ENCODE measurements at places on chromosomes 1 and 21. TPM values are rescaled to one million over a fixed set of nuclear protein-coding genes. Genes with fewer than 3 reads are reported as not detected.
A peak's percentile ranks its signal among the peaks of the same experiment; 100 is the strongest.

DNA sequence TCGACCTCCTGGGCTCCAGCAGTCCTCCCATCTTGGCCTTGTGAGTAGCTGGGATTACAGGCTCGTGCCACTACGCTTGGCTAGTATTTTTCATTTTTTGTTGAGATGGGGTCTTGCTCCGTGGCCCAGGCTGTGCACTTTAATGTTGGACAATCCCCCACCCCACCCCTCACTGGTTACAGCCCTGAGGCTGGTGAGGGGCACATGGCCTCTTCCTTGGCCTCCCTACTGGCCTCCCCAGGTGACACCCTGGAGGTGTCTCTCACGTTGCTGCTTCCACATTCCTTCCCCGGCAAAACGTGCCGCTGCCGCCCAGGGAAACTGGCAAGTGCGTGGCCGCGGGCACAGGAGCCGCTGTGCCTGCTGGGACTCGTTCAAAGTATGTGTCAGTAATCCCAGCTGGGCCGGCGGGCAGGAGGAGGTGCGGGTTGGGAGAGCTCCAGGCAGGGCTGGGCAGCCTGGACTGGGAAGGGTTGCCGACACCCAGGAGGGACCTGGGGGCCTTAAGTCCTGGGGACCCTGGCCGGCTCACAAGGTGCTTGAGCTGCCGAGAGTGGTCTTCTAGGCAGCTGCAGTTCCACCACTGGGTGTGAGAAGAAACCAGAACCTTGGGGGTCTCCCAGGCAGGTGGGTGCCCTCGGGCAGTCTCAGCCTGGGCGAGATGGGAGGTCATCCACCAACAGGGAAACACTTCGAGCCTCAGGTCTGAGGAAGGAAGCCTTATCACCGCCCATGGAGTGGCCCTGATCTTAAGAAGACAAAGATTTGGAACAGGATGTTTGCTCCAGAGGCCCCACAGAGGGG lies 6.5 kb downstream of the WNT3A start:
- H3K4me1 ChIP-seq = peaks cover 6% of the 10 kb centered on the region
- H3K36me3 ChIP-seq = no peaks in the 10 kb centered on the region
- no peak overlapping the region for H3K27ac ChIP-seq
- H3K4me3 ChIP-seq = no peak overlapping the region
- peaks cover 32% of the 10 kb centered on the region for H3K27me3 ChIP-seq
- peak; percentile 85 for DNase-seq

DNA sequence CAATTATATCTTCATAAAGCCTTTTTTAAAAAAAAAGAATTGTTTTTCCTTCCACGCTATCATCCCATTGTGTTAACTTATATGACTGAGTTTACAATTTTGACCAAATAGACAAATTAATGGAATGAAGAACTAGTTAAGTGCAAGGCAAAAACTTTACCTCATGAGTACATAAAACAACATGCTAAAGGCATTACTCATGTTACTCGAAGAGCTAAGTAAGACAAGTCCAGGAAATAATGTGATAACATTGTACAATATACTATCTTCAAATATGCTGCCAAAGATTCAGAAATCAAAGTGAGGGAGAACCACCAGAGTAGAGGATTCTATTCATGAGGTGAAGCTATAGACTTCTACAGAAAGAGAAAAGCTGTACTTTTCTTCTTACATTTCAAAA lies 24.2 kb upstream of the DYNLT5 start:
- peak overlapping the region; percentile 23 for H3K27ac ChIP-seq
- H3K36me3 ChIP-seq = peaks cover 26% of the 10 kb centered on the region
- H3K4me1 ChIP-seq = peaks cover 47% of the 10 kb centered on the region
- no peak for DNase-seq
- H3K27me3 ChIP-seq = no peaks in the 10 kb centered on the region

The TAS1R3 gene
- 0.97 TPM for total RNA-seq

GRCh38 chr1:45306319-45306718 lies 20.4 kb upstream of the HPDL start:
- peaks cover 13% of the 10 kb centered on the region for H3K4me1 ChIP-seq
- H3K27ac ChIP-seq = no peak overlapping the region
- no peak overlapping the region for H3K4me3 ChIP-seq
- no peaks in the 10 kb centered on the region for H3K36me3 ChIP-seq

DNA sequence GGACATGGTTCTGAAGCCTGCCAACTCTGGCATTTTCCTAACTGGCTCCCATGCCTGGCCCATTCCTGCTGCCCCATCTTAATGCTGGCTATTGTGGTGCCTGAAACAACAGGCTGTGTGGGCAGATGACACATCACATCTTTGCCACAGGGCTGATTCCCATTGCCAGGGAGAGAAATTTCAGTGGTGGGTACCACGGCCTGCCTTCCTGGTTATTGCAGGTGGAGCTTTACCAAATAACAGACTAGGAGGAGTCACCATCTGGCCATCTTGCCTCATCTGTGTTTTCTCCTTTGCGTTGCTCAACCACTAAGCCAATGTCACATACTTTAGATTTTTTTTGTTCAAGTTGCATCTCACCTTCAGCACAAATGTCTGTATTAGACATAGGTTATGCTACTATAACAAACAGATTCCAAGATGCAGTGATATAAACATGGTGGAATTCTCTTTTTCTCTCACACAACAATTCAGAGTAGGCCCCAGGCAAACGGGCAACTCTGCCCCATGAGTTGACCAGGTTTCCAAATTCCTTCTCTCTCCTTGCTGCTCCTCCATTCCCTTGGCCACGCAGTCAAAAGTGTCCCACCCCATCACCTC lies 14.1 kb downstream of the CDA start:
- H3K36me3 ChIP-seq = no peaks in the 10 kb centered on the region
- H3K4me3 ChIP-seq = no peak overlapping the region
- peaks cover 22% of the 10 kb centered on the region for H3K4me1 ChIP-seq
- H3K27me3 ChIP-seq = no peaks in the 10 kb centered on the region

DNA sequence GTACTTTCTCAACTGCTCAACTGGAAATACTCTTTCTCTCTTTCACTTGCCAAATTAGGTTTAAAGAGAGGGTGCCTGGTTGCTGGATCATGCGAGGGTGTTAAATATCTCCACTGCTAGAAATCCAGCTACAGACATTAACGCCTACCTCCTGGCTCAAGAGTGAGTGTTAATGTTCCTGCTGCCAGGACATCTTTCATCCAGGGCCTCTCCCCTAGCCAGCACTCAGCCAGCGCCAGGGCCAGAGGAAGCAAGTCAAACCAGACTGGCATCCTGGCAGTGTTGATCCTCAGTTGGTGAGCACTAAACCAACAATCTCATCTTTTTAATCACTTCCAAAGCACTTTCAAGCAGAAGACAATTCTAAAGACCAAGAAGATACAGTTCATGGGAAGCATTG lies 92.9 kb upstream of the BARHL2 start:
- H3K36me3 ChIP-seq = no peaks in the 10 kb centered on the region
- H3K27me3 ChIP-seq = peaks cover 5% of the 10 kb centered on the region
- no peaks in the 10 kb centered on the region for H3K4me1 ChIP-seq
- H3K27ac ChIP-seq = no peak overlapping the region
- H3K4me3 ChIP-seq = no peak overlapping the region

The TNFRSF18 gene
- not detected for total RNA-seq

The TPTE gene
- not detected for total RNA-seq

DNA sequence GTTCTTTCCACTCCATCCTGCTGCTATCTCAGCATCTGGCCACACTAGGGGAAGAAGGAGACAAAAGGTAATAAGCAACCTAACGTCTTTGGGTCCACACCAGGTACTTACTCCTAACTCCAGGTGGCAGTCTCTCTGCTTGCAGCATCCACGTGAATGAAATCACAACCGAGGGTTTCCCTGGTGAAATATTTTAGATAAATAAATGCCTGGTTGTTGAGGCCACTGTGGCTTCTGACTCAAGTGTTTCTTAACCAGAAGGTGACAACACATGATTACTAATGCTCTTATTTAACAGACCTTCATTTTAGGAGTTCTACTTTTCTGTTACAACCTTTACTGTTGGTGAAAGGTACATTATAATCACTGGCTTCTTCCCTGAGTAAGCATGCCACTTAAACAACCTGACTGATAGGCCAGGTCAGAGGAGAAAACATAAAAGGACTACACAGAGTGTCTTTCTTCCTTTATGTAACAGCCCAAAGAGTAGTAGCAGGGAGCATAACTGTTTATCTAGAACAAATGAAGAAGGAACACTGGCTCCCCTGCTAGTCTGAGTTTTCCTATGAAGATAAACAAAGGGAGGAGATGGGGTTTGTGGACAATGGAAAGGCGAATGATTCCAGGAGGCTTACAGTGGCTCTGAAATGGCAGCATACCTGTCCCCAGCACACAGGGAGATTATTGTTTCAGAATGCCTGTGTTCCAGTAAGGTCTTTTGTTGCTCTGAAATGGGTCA lies 59.9 kb downstream of the SYT6 start:
- no peak overlapping the region for H3K4me3 ChIP-seq
- H3K36me3 ChIP-seq = no peaks in the 10 kb centered on the region
- H3K27me3 ChIP-seq = peaks cover 32% of the 10 kb centered on the region
- H3K27ac ChIP-seq = no peak overlapping the region

DNA sequence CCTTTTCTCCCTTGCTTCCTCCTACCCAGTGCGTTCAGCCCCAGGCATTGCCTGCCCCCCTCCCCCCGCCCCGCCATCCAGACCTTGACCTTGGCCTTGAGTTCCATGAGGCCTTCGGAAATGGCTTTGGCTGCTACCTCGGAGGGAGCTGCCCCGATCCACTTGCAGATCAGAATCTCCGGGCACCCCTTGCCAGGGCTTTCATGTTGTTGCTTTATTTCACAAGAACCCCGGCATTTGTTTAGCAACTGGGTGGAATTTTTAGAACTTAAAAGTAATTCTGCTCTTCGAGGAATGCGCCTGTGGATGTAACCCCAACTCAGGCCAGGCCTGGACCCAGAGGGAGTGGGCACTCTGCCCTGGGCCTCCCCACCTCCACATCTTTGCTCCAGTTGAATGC lies 154.1 kb upstream of the TMEM51 start:
- H3K36me3 ChIP-seq = no peaks in the 10 kb centered on the region
- no peak for DNase-seq
- no peak overlapping the region for H3K4me3 ChIP-seq
- no peak overlapping the region for H3K27ac ChIP-seq
- H3K27me3 ChIP-seq = no peaks in the 10 kb centered on the region

The APOBEC4 gene
- not detected for total RNA-seq

DNA sequence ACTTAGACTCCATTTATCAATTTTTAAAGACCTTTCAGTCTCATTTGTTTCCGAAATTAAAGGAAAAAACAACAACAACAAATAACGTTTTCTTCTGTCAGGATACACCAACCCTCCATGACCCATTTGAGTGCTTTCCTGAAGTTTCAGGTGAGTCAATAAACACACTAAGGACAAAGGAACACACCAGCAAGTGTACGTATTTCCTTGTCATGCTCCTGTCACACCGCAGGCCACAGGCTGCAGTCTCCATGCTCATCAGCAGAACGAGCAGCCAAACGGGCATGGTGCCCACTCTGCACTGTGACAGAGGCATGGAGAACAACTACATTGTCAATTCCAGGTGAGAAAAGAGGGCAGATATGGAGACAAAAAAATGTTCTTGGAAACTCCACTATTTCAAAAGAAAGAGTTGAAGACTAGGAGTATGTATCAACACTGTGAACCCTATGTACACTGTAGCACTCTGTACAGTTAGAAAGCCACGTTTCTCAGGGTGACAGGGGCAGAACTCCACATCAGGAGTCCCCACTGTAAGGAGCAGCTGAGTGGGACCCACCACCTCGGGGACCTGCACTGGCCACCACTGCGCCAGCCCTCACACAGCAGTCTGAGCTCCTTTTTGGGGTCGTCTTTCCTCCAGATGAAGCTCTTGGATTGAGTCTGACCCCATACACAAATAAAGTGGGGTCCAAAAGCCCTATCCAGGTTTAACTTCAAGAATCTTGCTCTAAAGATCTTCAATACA lies 2.6 kb downstream of the PTTG1IP start:
- peak overlapping the region; percentile 93 for H3K4me3 ChIP-seq
- peaks cover 82% of the 10 kb centered on the region for H3K4me1 ChIP-seq
- H3K36me3 ChIP-seq = peaks cover 2% of the 10 kb centered on the region
- no peak for DNase-seq
- H3K27ac ChIP-seq = peak overlapping the region; percentile 92

The ZNF648 gene
- total RNA-seq = not detected

The LRRC38 gene
- not detected for total RNA-seq

DNA sequence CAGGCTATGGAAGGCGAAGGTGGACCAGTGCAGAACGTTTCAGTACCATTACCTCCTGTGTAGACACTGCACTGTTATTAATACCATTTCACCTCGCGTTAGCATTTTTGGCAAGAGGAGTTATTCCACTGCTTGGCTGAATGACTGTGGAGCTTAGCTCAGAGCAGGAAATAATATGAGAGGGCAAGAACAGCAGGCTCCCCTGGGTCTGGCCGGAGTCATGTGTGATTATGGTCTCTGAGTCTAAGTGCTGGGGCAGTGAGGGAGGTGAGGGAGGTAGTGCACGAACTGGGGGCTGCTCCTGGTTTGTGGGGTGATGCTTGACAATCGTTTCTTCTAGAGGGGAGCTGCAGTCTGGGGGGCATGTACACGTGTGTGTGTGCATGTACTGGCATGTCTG lies 82.9 kb downstream of the MDM4 start:
- H3K27ac ChIP-seq = no peak overlapping the region
- no peaks in the 10 kb centered on the region for H3K4me1 ChIP-seq
- no peak overlapping the region for H3K4me3 ChIP-seq
- H3K27me3 ChIP-seq = peaks cover 33% of the 10 kb centered on the region
- no peak for DNase-seq

GRCh38 chr1:220121791-220122530 lies 28.0 kb downstream of the IARS2 start:
- H3K27me3 ChIP-seq = no peaks in the 10 kb centered on the region
- no peak for DNase-seq
- peak overlapping the region; percentile 27 for H3K27ac ChIP-seq
- no peak overlapping the region for H3K4me3 ChIP-seq

The CACNA1S gene
- total RNA-seq = not detected

The NR1I3 gene
- not detected for total RNA-seq

DNA sequence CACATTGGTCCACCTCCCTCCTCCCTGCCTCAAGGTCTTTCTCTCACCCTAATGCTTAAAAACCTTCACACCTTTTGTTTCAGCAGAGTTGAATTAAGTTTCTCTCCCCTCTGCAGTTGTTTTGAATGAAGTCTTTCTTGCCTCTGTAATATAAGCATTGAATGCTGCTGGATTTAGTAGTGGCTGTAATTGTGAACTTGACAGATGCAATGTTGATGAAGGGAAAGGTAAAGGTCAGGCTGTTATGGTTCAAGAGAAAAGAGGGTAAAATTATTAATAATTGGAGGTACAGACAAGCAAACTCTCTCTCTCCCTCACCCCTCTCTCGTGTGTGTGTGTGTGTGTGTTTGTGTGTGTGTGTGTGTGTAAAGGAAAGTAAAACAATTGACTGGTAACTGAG lies 509.8 kb downstream of the AMY1C start:
- no peak for DNase-seq
- H3K4me1 ChIP-seq = no peaks in the 10 kb centered on the region
- H3K4me3 ChIP-seq = no peak overlapping the region
- no peaks in the 10 kb centered on the region for H3K27me3 ChIP-seq

The SHISA4 gene
- total RNA-seq = 31.4 TPM

DNA sequence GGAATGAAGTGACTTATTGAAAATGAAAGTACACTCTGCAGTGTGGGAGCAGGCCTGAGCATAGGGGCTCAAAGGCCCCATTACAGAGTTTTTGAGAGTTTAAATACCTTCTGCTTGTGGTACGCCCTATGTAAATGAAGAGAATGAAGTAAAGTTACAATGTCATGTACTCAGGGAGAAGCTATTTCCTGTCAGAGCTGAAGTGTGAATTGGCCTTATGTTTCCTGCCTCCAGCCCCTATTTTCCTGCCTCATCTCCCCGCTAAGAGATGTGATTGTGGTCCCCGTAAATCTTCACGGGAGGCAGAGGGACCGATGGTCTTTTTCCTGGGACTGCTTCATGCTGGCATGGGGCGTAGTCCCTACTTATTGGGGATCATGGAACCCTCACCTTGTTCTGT lies 2.5 kb upstream of the ZNF683 start:
- H3K4me1 ChIP-seq = peaks cover 23% of the 10 kb centered on the region
- no peaks in the 10 kb centered on the region for H3K27me3 ChIP-seq

- H3K36me3 ChIP-seq = no peaks in the 10 kb centered on the region
- peaks cover 3% of the 10 kb centered on the region for H3K4me1 ChIP-seq
These were observed 1.5 kb downstream of the KNCN start for GRCh38 chr1:46549697-46550681.

The CR1L gene
- not detected for total RNA-seq

Measured in osteocyte (in vitro differentiated cells).